Caco-2 (cell line): ENCODE measurements at places on chromosomes 13 and 19. TPM values are rescaled to one million over a fixed set of nuclear protein-coding genes. Genes with fewer than 3 reads are reported as not detected.

The ZNF709 gene
- 1.7 and 2.4 TPM in 2 replicates for total RNA-seq

DNA sequence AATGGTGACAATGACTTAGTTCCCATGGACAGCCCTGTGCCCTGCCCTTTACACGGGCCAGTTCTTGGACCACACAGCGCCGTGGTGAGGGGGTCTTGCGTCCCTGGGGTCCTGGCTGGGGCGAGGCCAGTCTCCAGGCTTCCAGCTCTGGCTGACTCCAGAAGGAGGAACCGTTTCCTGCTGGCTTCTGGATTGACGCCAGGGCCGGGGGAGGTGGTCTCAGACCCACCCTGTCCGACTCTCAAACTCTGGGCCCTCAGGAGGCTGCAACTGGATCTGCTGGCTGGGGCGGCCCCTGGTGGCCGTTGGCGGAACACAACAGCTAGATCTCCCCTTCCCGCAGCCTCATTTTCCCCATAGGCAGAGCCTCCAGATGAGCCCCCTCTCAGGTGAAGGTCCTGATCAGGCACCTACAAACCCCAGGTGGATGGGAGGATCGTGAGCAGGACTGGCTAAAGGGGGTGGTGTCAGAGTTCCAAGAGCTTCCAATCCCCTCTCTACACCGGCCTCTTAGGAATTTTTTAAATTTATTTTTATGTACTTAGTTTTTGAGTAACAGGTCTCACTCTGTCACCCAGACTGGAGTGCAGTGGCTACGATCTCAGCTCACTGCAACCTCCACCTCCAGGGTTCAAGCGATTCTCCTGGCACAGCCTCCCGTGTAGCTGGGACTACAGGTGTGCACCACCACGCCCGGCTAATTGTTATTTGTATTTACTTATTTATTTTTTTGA, 8.0 kb downstream of the CCDC194 start:
- H3K27me3 ChIP-seq: no peaks in the 10 kb centered on the region
- DNase-seq: peak; percentile 52
- H3K36me3 ChIP-seq: no peaks in the 10 kb centered on the region
- no peak overlapping the region for H3K4me3 ChIP-seq
- no peaks in the 10 kb centered on the region for H3K4me1 ChIP-seq

The PRR19 gene
- total RNA-seq: 2.8 and 2.9 TPM in 2 replicates

- H3K36me3 ChIP-seq: no peaks in the 10 kb centered on the region
- no peak for DNase-seq
- no peak overlapping the region for H3K27ac ChIP-seq
- H3K27me3 ChIP-seq: no peaks in the 10 kb centered on the region
- H3K4me3 ChIP-seq: no peak overlapping the region
- peaks cover 15% of the 10 kb centered on the region for H3K4me1 ChIP-seq
Observed at GRCh38 chr19:56137405-56137804, 3.7 kb upstream of the ZNF444 start.

- H3K36me3 ChIP-seq: no peaks in the 10 kb centered on the region
- no peak overlapping the region for H3K4me3 ChIP-seq
- no peaks in the 10 kb centered on the region; the same call in 1 of the 2 replicates for H3K4me1 ChIP-seq
- no peaks in the 10 kb centered on the region for H3K27me3 ChIP-seq
Observed at GRCh38 chr19:19077103-19077502, 13.3 kb downstream of the SLC25A42 start.

DNA sequence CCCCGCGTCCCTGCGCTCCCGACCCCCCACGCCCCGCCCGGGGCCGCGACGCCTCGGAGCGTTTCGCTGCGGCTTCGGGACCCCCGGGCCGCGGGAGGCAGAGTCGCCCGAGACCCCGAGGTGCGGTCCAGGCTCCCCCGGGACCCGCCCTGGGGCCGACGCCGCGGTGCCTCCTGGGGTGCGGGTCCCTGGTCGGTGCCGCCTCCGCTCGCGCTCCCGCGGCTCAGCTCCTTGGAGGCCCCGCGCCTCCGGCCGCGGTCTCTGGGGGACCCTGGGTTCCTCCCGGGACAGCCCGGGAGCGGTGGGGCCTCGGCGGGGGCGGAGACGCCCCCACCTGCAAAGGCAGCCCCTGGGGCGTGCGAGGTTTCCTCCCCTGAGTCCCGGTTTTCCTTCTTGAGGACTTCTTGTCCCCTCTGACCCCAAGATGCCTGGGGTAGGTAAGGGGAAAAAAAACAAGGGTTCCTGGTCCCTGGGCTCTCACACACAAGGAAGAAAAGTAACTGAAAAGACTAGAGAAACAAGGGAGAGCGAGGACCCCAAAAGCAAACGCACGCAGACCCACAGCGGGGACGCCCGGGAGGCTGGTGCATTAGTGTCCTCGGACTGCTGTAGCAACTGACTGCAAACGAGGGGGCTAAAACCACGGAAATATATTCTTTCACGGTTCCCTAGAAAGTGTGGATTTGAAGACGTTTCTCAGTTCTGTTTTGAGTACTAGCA, 740 bp downstream of the ZNF555 start:
- no peaks in the 10 kb centered on the region for H3K36me3 ChIP-seq
- peak overlapping the region; percentile 77 for H3K4me3 ChIP-seq
- no peak overlapping the region for H3K27ac ChIP-seq
- peak; percentile 15 for DNase-seq
- H3K4me1 ChIP-seq: no peaks in the 10 kb centered on the region

DNA sequence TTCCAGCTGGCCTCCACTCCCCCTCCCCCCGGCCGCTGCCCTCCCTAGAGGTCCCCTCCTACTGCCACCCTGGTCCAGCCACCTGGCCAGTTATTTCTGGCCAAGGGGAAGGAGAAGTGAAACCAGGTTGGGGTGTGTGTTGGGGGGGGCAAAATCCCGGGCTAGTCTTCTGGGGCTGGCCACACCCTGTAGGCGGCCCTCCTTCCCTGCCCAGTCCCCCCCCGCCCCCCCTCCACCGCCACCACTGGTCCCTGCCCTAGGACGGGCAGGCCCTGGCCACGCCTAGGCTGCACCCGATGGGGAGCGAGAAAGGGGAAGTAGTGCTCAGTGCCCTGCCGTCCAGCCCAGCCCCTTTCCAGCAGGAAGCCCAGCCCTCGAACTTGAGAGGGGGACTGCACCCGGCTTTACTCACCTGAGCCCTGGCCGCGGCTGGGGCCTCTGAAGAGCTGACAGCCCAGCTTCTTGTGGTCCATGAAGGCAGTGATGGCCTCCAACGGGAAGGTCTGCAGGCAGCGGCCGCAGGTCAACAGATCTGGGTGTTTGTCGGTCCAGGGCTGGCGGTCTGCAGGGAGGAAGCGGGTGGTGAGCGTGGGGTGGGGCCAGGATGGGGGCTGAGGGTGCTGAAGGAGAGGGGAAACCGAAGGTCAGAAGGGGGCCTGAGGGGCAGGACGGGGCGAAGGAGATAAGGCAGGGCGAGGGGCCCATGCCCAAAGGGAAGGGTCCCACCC, 813 bp downstream of the ZNF296 start:
- DNase-seq: peak; percentile 83
- H3K27me3 ChIP-seq: no peaks in the 10 kb centered on the region
- H3K27ac ChIP-seq: no peak overlapping the region
- H3K36me3 ChIP-seq: peaks cover 1% of the 10 kb centered on the region; the same call in 1 of the 2 replicates

The TUBA3C gene
- total RNA-seq: not detected in 2 replicates

DNA sequence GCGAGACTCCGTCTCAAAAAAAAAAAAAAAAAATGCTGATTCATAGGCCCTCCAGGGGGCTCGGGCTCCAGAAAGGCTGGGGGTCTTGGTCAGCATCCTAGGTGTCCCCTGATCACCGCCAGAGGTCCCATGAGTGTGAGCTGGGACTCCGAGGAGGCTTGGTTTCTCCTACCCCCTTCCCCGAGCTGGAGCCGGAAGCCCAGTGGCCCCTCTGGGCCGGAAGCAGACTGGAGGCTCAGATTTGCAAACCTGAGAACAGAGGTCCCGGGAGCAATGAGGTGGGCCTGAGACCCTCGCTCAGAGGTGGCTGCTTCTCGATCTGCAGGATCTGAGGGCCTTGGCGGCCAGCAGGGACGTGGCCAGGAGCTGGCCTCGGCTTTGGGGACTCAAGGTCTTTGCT, 41.5 kb downstream of the EFNA2 start:
- no peaks in the 10 kb centered on the region for H3K27me3 ChIP-seq
- H3K4me1 ChIP-seq: peaks cover 7% of the 10 kb centered on the region; the same call in 1 of the 2 replicates
- no peak overlapping the region for H3K4me3 ChIP-seq
- DNase-seq: no peak
- H3K27ac ChIP-seq: no peak overlapping the region

- no peaks in the 10 kb centered on the region for H3K4me1 ChIP-seq
- H3K36me3 ChIP-seq: no peaks in the 10 kb centered on the region
- no peak overlapping the region for H3K4me3 ChIP-seq
- DNase-seq: no peak
Observed at GRCh38 chr19:31639306-31639705, 290.1 kb upstream of the TSHZ3 start.

DNA sequence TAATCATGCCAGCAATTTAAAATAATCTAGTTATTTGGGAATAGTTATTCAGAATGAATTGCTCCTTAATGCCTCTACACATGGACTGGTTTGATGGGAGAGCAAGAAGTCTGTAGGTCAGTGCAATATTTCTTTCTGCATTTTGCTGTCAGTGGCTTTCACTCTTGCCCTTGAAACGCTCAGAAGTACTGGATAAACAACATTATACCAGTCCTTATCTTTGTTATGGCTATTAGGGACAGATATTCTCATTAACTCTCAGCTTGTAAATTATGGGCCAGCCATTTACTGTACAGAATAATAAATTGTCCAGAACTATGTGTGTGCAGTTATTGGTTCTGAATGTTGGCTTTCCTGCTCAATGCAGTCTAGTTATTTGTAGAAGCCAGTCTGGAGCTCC, 224.4 kb downstream of the OXGR1 start:
- no peak overlapping the region for H3K4me3 ChIP-seq
- DNase-seq: no peak
- no peak overlapping the region for H3K27ac ChIP-seq
- H3K4me1 ChIP-seq: no peaks in the 10 kb centered on the region
- no peaks in the 10 kb centered on the region for H3K27me3 ChIP-seq

- H3K36me3 ChIP-seq: peaks cover 4% of the 10 kb centered on the region
- no peak for DNase-seq
- peak overlapping the region; percentile 56 for H3K27ac ChIP-seq
- H3K27me3 ChIP-seq: no peaks in the 10 kb centered on the region
Observed at GRCh38 chr19:5949792-5950305, 28.1 kb downstream of the RANBP3 start.

- no peak overlapping the region for H3K27ac ChIP-seq
- H3K4me1 ChIP-seq: no peaks in the 10 kb centered on the region
- no peak overlapping the region for H3K4me3 ChIP-seq
- no peak for DNase-seq
- no peaks in the 10 kb centered on the region for H3K36me3 ChIP-seq
Observed at GRCh38 chr13:39892721-39893685, 237.5 kb downstream of the COG6 start.

The THSD1 gene
- 0.11 and 0.16 TPM in 2 replicates for total RNA-seq

DNA sequence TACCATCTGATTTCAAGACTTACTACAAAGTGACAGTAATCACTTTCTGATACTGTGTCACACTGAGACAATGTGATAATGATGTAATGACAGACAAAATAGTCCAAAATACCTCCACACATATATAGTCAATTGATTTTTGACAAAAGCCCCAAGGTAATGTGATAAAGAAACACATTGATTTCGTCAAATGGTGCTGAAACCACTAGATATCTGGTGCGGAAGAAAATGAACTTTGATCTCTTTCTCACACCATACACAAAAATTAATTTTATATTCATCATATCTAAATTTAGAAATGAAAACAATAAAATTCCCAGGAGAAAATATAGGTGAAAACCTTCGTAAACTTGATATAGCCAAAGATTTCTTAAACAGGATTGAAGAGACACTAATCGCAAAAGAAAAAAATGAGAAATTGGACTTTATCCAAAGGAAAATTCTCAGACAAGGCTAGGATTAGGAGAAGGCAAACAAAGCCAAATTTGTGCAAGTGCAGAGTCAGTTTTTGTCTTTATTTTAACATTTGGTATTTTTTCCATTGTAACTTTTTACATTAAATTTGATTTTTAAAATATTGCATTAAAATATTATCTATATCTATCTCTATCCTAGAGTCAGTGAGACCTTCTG, 739.9 kb downstream of the DIAPH3 start:
- no peaks in the 10 kb centered on the region for H3K27me3 ChIP-seq
- H3K4me1 ChIP-seq: no peaks in the 10 kb centered on the region

DNA sequence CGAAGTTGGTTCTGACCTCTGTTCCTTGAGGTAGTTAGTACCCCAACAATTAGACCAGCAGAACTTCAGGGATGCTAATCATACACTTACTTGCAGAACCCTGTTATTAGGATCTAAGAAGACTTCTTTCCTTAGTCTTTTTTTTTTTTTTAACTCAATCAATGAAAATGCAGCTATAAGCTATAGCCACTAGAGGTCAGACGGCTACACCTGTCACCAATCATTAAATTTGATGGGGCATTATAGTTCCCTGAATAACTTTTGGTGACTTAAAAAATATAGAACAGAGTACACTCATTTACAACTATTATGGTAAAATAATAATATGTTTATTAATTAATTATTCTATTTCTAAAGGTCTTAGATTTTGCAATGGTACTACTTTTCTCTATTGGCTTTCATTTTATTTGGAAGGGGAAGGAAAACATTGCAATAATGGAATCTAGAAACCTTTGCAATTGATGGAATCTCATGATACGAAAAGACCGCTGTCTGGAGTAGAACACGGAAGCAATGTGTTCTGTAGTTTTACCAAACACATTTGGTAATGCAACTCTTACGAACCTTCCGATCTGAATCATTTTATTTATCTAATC, 483.2 kb downstream of the DIAPH3 start:
- no peaks in the 10 kb centered on the region; the same call in 1 of the 2 replicates for H3K36me3 ChIP-seq
- peaks cover 63% of the 10 kb centered on the region for H3K4me1 ChIP-seq
- H3K27me3 ChIP-seq: no peaks in the 10 kb centered on the region
- H3K27ac ChIP-seq: no peak overlapping the region

The VSTM2B gene
- total RNA-seq: not detected in 2 replicates

The CEACAM4 gene
- total RNA-seq: not detected in 2 replicates

DNA sequence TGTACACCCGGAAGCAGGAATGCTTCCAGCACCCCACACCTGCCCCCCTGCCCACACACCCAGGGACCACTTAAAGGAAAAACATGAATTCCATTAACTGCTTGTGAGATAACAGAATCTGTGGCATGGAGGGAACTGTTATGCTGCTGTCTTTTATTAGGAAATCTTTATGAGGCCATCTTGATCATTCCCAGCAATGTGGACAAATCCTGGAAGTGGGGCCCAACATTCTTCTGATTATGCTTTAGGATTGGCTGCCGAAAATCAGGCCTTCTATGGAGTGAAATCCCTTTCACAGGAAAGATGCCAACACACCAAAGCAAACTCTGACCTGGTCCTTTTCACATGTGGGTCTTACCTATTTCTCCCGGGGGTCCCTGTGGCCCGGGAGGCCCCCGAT, 114.5 kb downstream of the COL4A1 start:
- H3K4me3 ChIP-seq: no peak overlapping the region
- no peak for DNase-seq
- no peaks in the 10 kb centered on the region for H3K27me3 ChIP-seq
- no peaks in the 10 kb centered on the region for H3K36me3 ChIP-seq

DNA sequence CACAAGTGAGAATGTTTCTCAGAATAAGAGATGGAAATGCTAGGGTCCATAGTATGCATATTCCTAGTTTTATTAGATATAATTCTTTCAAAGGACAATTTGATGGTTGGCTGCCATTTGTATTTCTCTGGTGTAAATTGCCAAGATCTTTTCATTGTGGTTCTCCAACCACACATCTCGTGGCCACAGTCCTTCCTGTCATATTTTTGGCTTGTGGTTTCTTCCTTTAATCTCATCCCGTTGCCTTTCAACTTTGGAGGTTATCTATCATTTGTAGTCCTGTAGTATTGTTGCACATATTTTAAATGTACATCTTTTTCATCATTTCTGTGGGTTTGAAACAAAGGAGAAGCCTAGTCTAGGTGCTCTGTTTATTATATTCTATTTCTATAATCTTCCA, 61.2 kb downstream of the WASF3 start:
- H3K4me1 ChIP-seq: 0 out of 2 replicates have a peak, but pooled peaks cover 5% of the 10 kb centered on the region
- no peak for DNase-seq
- H3K36me3 ChIP-seq: no peaks in the 10 kb centered on the region
- no peaks in the 10 kb centered on the region for H3K27me3 ChIP-seq
- H3K27ac ChIP-seq: no peak overlapping the region
- H3K4me3 ChIP-seq: no peak overlapping the region

The FGF22 gene
- 0.68 TPM in 1 of 2 replicates, not detected in the other for total RNA-seq

The HCST gene
- total RNA-seq: not detected in 2 replicates

The N4BP2L2 gene
- total RNA-seq: 128 and 131 TPM in 2 replicates
